ENCODE measurements at places on chromosomes 4 and X. TPM values are rescaled to one million over a fixed set of nuclear protein-coding genes. Genes with fewer than 3 reads are reported as not detected.

GRCh38 chr4:186266729-186267456 lies 904 bp downstream of the F11 start:
- no peak for DNase-seq

RBPJ gene
- 33.7 TPM for total RNA-seq

DNA sequence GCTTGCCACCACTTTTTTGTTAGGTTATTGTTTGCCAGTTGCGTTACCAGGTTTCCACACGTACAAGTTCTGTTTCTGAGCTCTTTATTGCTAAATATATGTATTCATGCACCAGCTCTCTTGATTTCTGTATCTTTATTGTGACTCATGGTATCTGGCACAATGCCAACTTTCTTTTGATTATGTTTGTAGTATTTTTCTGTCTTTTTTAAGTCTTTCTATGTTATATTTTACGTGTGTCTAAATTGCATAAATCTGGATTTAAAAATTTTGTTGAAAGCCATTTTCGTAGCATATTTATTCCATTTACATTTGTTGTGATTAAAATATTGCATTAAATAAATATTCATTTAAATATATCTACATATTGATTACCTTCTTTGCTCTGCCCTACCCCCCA lies 73.8 kb downstream of the KDM6A start:
- DNase-seq, result no peak

DNA sequence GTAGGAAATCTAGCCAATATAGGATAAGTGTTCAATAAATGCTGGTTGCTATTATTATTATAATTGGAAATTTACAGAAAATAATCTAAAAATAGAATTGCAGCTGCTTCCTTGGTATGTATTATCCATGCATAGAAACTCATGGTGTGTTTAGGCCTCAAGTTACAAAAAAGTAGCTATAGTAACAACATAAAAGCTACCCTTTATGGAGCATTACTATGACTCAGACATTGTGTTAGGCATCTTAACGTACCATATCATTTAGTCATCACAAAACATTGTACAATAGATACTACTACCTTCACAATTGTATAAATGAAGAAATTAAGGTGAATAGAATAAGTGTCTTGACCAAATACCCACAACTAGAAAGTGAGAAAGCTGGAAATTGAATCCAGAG lies 126.9 kb upstream of the NRK start:
- no peak for DNase-seq

HEPH gene
- total RNA-seq, result 0.08 TPM

- no peak for DNase-seq
Observed at GRCh38 chr4:186624951-186625350, 69.6 kb upstream of the MTNR1A start.

- DNase-seq, result peak; percentile 20
Observed at GRCh38 chr4:88697588-88698329, at the start of gene NAP1L5. Gene NAP1L5, minus strand, starts transcription at chr4:88697829. Its CDS starts 75 bp downstream, at chr4:88697754.

- no peak for DNase-seq
Observed at GRCh38 chrX:29348288-29348687, 761.0 kb downstream of the IL1RAPL1 start.

GRCh38 chrX:129622757-129623301 lies 31.9 kb downstream of the APLN start:
- DNase-seq, result no peak

- DNase-seq, result no peak
Observed at GRCh38 chrX:53483838-53484405, 49.8 kb upstream of the HSD17B10 start.

GLOD5 gene
- not detected for total RNA-seq

DNA sequence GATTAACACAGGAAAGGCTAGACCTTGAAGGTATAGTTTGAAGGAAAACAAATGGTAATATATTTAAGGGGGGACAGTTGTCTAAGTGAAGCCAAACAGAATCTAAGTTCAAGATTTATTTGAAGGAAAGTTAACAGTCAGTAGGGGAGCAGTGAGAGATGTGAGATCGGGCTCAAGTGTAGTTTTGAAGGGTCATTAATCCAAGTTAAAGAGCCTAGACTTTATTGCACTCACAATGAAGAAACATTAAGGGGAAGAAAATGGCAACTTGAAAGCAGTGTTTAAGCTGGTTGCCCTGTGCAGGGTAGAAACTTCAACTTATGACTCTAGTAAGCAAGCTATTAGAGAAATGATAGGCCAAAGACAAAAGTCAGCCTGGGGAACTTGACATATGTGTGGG lies 1952.2 kb downstream of the PCDH7 start:
- no peak for DNase-seq

CYTL1 gene
- not detected for total RNA-seq

DNA sequence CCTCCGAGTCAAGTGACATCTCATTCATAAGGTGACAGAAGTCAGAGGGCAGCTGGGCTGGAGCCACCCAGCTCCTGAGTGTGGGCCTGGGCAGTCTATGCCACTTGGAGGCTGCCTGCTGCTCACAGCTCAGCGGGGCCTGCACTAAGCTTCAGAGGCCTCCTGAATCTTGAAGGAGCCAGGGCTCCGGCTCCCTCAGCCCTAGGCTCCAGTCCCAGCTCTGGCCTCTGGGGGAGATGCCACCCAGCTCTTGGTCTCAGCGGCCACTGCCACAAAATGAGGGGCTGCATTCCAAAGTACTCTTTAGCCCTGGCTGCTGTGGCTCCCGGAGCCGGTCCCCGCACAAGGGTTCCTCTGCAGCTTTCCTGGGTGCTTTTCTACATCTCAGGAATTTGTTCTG lies 32.7 kb upstream of the PSAPL1 start:
- DNase-seq, result no peak

GRCh38 chr4:164888096-164888715 lies 11.2 kb downstream of the APELA start:
- no peak for DNase-seq

DNA sequence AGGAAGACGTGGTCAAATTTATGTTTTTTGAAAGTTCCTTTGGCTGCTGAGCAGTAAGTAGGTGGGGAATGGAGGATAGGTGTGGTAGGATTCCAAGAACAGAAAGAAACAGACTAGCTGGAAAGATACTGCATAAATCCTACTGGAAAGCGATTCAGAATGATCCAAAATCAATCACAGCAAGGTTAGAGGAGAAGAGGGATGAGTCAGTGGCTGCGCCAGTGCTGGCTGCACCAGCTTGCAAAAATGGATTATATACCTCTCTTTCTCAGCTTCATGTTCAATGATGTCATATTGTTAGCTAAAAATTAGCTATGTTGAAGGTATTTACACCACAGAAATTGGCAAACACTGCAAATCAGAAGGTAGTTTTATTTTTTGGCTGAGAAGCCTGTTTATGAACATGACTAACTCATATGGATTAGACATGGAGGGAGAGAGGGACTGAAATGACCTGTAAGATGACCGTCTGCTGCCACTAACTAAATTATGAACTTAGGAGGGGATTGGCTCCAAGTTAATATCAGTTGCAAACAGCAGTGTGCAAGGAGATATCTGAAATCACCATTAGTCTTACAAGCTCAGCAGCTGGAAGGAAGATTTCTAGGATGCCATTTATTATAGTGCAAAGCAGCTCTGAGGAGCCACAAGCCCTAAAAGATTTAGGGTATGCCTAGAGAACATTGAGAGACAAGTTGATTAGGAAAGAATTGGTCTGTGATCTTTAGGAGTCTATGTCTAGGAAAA lies 405.3 kb downstream of the MID1IP1 start:
- DNase-seq, result no peak

GRCh38 chr4:181536811-181537434 lies 706.3 kb upstream of the TENM3 start:
- DNase-seq, result no peak

GRCh38 chr4:89270792-89271191 lies 36.8 kb downstream of the GPRIN3 start:
- no peak for DNase-seq

GRCh38 chr4:70632028-70632427 lies 3.5 kb downstream of the ENAM start:
- DNase-seq, result no peak

- no peak for DNase-seq
Observed at GRCh38 chr4:105651884-105652283, 56.6 kb downstream of the INTS12 start.

MAGED4B gene
- total RNA-seq, result 2.6 TPM

DNA sequence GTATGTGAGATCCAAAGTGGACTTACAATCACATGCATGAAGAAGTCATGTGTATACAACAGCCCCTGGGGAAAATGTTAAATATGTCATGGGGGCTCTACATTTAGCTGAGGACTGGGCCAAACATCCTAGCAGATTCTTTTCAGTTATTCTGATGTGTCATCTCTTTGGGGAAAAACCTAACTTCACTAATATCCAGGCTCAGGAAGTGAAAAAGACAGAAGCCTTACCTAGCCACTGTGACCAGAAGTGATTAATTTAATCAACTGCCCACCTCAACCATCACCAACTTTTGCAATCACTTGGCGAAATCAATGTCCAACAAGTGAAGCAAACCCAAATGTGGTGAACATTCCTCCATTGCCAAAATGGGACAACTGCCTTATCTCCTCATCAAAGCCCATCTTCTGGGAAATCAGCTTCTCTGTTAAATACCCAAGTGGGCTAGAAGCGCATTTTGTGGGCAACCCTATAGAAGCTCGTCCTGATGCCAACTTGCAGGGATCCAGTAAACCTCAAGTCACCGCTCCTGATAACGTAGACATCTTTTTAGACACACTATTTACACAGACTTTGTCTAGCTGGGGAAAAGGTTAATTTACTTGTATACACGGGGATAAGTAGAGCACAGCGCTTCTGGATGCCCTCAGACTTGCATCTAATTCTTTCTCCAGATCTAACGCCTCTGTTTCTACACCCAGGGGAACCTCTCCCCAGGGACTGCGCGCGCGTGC lies 1.4 kb upstream of the HHIP start:
- DNase-seq, result no peak

GRCh38 chr4:108774809-108775530 lies 12.1 kb upstream of the ETNPPL start:
- no peak for DNase-seq

DNA sequence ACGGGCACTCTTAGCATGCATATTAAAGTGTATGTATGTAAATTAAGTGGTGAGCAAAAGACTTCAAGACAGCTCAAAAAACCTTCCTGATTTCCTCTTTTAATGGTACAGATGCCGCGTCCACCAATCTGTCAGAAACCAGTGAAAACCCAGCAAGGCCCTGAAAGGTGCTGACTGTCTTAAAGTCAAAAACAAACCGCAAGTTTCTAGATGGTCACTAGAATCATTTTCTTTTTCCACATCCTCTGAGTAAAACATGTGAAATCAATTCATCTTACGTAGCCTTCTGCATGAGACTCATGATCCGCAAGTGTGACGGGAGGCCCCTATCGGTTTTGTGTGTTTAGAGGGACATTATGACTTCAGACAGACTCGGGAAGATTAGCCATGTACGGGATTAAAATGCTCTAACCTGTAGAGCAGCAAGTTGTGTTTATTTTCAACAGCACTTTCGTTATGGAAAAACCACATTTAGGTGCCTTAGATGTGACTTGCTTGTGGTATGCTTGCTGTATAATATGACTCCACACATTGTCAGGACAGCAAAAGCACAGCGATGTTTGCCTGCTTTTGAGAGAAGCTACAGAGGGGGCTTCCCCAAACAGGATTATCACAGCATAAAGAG lies 88.2 kb upstream of the STS start:
- DNase-seq, result no peak

GRCh38 chrX:150508451-150509367 lies 59.7 kb upstream of the MTM1 start:
- no peak for DNase-seq

GRCh38 chr4:147550626-147551246 lies 66.5 kb upstream of the TMEM184C start:
- no peak for DNase-seq

GRCh38 chrX:154097003-154097588 lies 421 bp downstream of the MECP2 start:
- no peak for DNase-seq

CT45A8 gene
- total RNA-seq, result not detected

DNA sequence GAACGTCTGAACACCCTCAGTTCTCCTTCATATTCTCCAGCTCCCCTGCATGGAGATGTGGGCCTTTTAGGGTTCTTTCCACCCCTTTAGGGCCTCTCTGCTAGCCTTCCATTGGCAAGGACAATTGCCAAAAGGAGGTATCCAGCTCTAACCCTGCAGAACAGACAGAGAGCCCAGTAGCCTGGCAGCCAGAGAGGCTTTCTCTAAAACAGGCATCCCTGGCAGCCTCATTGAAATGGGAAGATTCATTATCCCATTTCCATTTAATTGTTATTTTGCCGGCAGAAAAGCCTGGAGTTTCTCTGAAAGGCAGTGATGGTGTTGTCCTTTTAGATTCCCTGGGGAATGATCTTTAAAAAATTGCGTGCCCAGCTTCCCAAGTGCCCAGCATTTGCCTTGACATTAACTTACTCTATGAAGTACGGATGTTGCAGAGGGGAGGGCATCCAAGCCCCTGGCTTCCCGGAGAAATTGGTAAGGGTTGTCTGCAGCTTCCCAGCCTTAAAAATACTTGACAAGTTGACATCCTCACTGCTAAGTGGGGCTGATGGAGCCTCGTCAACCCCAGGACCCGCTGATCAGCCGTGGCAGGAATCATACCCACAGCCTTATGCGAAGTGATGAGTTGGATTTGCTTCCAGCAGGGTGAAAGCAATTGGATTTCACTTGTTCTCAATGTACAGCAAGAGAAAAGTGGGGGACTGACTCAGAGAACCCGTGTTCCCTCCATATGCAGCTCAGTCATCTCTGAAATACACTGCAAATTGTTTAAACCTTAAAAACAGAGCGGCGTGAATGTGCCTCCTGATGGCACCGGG lies 244.1 kb downstream of the CRLF2 start:
- DNase-seq, result no peak
